ENCODE measurements at places on chromosomes 3 and 15.

GRCh38 chr15:39031596-39031995, 467.0 kb upstream of the RASGRP1 start:
- no peak for DNase-seq

DNA sequence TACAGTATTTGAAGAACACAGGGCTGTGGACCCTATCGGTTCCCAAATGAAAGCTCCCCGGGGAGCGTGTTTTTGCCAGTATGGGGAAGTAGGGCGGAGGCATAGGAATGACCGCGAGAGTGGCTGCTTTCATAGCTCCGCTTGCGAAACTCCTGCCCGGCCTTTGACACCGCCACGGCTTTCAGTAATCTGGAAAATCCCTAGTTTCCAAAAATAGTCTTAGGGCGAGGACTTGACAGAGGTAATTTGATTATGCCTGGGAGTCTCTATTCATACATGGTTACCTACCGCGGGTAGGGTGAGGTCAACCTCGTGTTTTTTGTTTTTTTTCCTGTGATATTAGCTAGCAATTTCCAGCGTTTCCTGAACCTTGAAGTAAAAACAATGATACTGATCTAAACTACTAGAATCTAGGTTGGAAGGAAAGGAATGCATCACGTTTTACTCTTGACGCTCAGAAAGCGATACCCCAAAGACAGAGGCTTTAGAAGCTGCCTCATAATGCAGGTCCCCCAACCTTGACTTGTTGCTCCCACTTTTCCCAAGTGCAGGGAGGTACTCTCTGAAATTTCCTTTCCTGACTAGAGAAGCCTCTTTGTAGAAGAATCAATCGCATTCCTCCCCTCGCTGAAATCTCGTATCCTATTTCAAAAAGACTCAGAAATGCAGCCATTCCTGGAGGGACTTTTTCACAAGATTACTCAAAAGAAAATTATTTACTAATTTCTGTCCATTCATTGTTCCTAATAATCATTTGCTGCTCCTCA, 894 bp upstream of the CCNL1 start:
- DNase-seq = peak; percentile 73

- DNase-seq = no peak
Observed at GRCh38 chr3:51568996-51569395, 30.5 kb downstream of the RAD54L2 start.

DNA sequence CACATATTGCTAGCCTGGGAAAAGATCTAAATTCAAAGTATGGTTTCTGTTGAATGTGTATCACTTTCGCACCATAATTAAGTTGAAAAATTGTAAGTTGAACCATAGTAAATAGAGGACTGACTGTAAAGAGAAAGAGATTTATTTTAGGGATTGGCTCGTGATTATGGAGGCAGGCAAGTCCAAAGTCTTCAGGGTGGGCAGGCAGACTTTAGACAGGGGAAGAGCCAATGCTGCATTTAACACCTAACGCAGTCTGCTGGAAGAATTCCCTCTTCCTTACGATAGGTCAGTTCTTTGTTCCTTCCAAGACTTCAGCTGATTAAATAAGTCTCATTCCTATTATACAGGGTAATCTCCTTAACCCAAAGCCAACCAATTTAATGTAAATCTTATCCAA, 15.8 kb downstream of the C3orf85 start:
- DNase-seq = no peak

DNA sequence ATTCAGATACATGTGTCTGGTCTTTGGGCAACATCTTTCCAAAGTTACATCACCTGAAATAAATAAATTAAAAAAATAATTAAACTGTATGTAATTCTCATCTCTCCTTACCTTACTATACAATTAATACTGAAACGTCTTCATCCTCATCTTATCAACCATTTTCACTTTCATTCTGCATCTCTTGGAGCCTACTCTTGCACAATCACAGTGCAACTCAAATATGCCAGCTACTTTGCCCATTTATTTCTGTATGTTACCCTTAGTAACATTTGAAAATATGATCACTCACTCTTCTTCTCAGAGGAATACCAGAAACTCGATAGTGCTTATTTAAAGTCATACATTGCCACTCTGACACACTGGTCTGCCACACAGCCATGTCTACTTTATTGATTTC, 1357.1 kb upstream of the CADM2 start:
- DNase-seq = no peak

DNA sequence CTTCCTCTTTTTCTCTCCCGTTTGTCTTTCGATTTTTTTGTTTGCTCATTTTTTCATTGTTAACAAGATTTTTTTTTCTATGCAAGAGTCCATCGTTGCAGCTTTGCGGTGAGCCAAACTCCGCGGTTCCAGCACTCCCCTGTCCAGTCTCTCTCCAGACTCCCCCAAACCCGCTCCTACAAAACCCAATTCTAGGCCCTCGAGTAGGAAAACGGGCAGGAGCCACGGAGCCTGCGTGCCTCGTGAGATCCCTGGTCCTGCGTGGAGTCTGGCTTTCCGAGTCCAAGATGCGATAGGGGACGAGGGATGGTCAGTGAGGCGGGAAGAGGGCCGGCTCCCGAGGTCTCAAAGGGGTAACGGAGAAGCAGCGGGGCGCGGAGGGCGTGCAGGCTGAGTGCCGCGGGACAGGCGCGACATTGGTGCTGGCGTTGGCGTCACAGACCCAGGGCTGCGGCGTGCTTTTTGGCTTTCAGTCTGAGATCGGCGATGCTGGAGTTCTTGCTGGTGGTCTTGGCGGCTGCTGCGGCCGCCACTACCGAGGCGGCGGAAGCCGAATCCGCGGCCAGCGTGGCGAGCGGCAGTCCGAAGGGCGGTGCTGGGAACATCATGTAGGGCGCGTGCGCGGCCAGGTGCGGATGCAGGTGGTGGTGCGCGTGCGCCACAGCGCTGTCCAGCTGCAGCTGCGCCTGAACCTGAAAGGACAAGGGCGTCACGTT, 8.5 kb downstream of the SHOX2 start:
- DNase-seq = peak; percentile 82

- DNase-seq = no peak
Observed at GRCh38 chr3:115502128-115502527, 121.2 kb upstream of the GAP43 start.
